Occipital lobe (tissue), 3 donors: ENCODE measurements at places on chromosomes 16 and 17. TPM values are rescaled to one million over a fixed set of nuclear protein-coding genes. Genes with fewer than 3 reads are reported as not detected.

ADAM11 gene
- 19.0 TPM for total RNA-seq

DNA sequence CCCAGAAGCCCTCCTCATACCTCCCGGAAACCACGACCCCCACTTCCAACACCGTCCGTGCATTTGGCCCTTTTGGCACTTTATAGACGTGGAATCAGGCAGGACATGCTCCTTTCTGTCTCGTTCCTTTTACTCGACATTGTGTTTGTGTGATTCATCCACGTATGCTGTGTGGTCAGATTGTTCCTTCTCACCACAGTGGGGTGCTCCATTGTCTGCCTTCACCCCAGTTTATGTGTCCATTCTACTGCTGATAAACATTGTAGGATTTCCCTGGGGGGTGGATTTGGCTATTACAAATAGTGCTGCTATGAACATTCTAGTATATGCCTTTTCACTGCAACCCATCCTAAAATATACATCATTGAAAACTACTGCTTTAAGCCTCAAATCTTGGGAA is 28.9 kb upstream of the RPH3AL start:
- no peak for DNase-seq

GRCh38 chr16:86242244-86243122 is 267.8 kb upstream of the FOXF1 start:
- DNase-seq, result no peak

DNA sequence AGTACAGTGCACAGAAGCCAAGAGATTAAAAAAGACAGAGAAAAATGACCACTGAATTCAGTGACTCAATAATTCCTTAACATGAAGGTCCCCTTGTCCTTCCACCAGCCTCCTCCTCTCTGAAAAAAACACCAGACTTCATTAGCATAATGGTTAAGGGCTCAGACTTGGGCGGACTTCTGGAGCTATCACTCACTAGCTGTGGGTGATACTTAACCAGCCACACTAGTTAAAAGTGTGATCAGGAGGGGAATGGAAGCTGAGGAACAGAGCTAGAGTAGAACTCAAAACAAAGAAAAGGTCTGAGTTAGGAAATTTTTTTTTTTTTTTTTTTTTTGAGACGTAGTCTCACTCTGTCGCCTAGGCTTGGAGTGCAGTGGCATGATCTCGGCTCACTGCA is 23.2 kb downstream of the ZNF652 start:
- DNase-seq, result no peak
